ENCODE measurements at places on chromosomes 16 and 17.

DNA sequence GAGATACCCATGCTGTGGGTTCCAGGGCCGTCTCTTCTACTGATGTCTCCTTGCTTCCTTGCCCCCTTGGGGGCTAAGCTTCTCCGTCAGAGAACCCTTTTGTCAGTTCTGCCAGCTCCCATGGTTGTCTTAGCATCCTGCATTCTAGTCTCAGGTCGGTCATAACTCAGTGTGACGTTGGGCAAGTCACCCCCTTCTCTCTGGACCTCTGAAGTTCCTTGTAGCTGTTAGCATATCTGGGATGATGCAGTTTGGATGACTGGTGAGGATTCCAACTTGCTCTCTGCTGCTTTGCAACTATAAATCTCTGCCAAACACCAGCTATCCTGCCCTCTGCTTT lies 8.9 kb upstream of the MYL4 start:
- DNase-seq, result no peak

GRCh38 chr16:57019746-57020145 lies 30.4 kb downstream of the NLRC5 start:
- DNase-seq, result no peak

DNA sequence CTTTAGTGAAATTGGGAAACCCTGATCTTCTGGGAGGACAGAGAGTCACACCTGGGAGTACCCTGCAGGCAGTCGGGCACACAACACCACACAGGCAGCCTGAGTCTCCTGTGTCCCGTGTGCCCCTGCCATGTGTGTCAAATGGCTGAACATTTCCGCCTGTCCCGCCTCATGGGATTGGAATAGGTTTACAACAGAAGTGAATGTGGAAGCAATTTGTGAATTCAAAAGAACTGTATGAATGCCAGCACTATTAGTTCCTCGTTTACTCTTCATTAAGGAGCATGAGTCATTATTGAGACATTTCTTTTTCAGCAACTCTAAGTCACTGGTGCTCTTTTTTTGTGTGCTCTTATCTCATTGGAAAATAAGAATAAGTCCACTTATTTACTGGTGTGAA lies 226.5 kb downstream of the PMP22 start:
- DNase-seq, result no peak

- DNase-seq, result no peak
These were observed 27.5 kb downstream of the TMEM238L start for GRCh38 chr17:10776381-10776780.

- no peak for DNase-seq
These were observed 355.7 kb downstream of the HAPSTR1 start for GRCh38 chr16:9447195-9447551.

- DNase-seq, result no peak
These were observed 25.6 kb downstream of the IL21R start for GRCh38 chr16:27427538-27427937.

DNA sequence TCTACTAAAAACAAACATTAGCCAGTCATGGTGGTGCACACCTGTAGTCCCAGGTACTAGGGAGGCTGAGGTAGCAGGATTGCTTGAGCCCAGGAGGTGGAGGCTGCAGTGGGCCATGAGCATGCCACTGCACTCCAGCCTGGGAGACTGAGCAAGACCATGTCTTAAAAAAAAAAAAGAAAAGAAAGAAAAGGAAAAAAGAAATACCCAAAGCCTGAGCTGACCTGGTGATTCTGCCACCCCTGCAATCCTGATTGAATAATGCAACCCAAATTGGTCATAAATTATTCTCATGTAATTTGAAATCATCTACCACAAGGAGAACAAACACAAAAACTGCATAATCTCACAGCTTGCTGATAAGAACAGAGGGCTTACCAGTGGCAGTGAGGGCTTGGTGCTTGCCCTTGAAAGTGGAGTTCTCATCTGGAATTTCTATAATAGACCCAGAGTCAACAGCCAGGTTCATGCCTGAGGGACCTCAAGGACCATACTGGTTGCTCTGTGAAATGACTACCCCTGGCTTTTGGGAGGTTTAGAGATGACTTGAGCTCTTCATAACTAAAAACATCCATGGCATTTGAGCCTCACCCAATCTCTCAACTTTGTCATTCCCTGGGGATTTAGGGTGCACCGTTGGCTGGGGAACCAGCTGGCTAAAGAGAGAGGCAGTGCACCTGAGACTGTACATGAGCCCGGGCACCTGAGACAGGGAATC lies 35.4 kb upstream of the TMC5 start:
- DNase-seq, result no peak

DNA sequence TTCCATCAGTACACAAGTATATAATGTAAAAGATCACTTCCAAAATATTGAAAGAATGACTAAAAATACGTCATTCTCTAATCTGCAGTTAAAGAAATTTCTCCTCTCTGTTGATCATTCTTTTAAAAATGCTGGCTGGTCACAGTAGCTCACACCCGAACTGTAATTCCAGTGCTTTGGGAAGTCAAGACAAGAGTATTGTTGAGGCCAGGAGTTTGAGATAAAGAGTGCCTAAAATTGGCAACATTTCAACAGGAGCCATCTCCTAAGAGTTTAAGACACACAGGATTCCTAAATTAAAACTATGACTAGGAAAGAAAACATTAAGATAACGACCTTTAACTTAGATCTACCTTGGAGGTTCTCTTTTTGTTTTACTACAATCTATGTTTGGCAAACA lies 4.5 kb upstream of the USP32 start:
- DNase-seq, result no peak

DNA sequence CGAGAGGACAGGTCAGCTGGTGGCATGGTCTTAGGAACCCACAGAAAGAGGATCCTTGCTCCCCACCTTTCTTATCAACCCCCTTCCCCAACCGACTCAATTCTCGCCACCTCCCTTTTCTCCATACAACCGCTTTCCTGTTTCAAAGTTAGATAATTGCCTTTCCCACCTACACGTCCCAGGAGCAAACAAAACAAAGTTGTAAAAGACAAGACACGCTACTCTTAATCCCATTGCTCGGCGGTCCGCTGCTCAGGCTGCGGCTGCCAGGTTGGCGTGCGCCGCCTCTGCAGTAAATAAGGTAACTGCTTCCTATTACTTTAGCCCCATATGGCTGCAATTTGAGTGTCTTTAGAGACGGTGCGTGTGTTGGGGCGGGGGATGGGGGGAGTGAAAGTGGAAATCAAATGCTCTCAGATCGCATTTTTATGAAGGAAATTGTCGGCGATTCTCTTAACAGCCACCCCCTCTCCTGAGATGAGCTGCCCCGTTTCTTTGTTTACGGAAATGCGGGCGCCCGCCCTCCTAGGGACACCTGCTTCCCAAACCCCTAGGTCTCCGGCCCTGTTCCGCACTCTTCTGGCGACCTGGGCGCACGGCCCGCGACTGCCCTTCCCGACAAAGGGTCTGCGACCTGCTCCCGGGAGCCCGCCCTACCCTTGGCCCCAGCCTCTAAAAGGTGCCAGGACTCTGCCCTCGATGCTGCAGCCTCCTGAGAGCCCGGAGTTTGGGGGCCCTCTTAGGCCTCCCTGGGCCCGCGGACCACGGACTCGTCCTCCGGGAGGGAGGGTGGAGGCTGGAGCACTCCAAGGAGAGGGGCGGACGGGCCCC lies 3.7 kb upstream of the CBX8 start:
- DNase-seq, result no peak

- DNase-seq, result no peak
These were observed 116.7 kb downstream of the C16orf78 start for GRCh38 chr16:49490321-49490705.

DNA sequence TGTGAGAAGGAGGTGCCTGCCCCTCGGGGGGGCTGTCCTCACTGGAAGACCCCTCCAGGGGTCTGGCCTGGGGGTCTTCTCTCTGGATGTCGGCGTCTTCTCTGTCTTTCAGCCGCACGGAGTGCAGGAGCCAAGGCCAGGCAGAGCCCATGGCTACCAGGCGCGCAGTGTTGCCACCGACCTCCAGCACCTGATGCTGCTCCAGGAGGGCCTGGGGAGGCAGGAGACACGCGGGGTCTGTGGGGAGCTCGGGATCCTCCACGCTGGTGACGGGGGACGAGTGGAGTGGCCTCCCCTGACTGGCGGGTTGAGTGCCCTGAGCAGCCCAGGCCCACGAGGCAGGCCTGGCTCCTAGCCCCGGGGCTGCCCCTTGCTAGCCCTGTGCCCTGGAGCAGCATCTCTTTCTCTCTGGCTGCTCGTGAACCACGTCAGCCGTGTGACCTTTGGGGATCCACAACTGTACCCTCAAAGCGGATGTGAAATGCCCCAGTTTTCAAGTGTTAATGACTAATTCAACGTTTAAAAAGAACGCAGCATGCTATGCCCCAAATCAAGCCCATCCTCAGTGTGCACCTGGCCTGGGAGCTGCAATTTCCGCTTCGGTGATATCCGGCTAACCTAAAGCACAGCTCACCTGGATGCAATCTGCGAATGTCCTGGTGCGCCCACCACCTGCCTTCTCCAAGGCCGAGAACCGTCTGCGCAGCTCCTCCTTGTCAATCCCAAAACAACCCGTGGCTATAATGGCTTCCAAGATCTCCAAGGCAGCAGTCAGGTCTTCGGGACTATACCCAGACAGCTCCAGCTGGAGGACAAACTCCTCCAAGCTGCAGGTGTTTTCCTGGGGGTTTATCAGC lies 62.9 kb downstream of the IL21R start:
- DNase-seq, result no peak

DNA sequence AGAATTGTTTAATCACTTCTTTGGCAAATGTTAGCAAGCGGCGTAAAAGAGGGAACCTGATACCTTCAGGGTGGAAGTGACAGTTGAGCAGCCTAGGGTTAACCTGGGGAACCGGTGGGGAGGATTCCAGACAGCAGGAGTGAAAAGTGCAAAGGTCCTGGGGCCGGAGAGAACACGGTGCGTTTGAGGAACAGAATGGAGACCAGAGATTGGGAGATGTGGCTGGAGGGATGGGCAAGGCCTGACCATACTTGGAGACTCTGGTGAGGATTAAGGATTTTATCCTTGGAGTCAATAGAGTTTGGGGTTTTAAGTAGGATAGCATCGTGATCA lies 2.3 kb upstream of the ZNF500 start:
- no peak for DNase-seq

- DNase-seq, result no peak
These were observed 22.2 kb upstream of the WSCD1 start for GRCh38 chr17:6047966-6048365.

GRCh38 chr16:2516391-2517240 lies 2.9 kb downstream of the ATP6V0C start:
- DNase-seq, result no peak

DNA sequence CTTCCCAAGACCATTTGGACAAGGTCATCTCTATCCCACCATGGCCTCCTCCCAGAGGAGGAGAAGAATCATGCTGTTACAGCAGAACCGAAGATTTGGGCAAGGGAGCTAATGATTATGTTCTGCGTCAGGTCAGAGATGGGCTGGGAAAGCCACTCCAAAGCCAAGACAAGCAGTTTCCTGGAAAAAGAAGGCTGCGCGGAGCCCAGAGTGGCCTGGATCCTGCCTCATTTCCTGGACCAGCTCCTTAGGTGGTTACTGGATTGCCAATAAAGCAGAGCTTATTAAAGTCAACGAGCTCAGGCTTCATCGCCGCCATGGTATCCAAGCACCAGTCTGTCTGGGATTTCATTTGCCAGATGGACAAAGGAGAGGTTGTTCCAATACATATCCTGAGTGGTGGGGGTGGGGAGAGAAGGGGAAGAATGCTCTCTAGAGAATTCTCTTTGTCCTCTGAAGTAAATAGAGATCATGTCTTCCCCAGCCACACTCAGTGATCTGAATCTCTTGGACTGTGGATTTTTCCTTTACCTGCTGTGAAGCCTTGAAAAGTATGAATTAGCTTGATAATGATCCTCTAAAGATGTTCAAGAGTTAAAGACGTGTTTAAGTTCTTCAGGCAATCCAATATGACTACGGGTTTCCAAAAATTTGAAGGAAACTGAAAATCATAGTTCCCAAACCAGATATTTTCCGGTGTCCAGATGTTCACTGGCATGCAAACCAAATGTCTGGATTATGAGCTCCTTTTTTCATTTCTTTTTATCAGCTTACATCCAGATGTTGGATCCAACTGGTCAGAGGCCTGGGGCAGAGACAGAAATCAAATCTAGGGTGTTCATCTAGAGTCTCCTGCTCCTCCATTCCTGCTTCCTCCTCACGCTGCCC lies 17.7 kb downstream of the PRAC1 start:
- DNase-seq, result no peak

All from stimulated activated CD4-positive, alpha-beta T cell treated with anti-CD3 and anti-CD28 coated beads, Interleukin-12 subunit alpha, Interleukin-12 subunit beta, amount 100 ng/mL, for 48 hours (primary cell).